ENCODE measurements at places on chromosomes 16 and 17.

- DNase-seq: no peak
These were observed 7.5 kb upstream of the CES3 start for GRCh38 chr16:66953462-66954096.

- no peak for DNase-seq
These were observed 13.9 kb downstream of the JPT2 start for GRCh38 chr16:1691956-1692355.

- DNase-seq: no peak
These were observed 101.0 kb upstream of the SHISA6 start for GRCh38 chr17:11140043-11140442.

DNA sequence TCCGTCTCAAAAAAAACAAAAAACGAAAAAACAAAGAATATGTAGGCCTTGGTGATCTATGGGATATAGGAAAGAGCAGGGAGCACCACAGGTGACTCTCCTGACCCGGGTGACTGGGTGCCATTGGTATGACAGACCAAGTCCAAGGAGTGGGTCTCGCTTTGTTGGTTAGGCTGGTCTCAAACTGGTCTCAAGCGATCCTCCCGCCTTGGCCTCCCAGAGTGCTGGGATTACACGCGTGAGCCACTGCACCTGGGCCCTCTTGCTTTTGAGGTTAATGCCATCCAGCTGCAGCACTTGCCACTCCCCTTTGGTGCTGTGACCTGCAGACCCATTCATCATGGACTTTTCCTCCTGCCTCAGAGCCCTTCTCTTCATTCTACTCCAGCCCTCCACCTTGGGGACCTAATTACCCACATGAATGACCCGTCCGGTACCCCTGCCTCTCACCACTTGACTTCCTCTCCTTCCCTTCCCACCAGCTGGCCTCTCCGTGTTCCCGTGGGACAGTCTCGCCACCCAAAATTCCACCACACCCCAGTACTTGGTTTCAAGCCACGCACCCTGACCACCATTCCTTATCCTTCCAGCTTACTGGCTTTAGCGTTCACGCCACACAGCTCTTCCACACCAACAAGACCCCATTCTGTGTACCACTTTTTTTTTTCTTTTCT, 3.2 kb upstream of the UBE2G1 start:
- no peak for DNase-seq
